ENCODE measurements at places on chromosomes 16 and 17. TPM values are rescaled to one million over a fixed set of nuclear protein-coding genes. Genes with fewer than 3 reads are reported as not detected.

The TMEM98 gene
- total RNA-seq, result 87.1 TPM

The LPO gene
- total RNA-seq, result not detected

The ABCA10 gene
- 3.2 TPM for total RNA-seq

The TP53TG3C gene
- not detected for total RNA-seq

The DNAH3 gene
- not detected for total RNA-seq

The ZNF469 gene
- total RNA-seq, result 11.3 TPM

- no peak overlapping the region for H3K27ac ChIP-seq
- H3K4me3 ChIP-seq, result no peak overlapping the region
- DNase-seq, result no peak
- H3K4me1 ChIP-seq, result no peaks in the 10 kb centered on the region
- H3K27me3 ChIP-seq, result no peaks in the 10 kb centered on the region
Observed at GRCh38 chr16:16996827-16997226, 473.9 kb downstream of the XYLT1 start.

DNA sequence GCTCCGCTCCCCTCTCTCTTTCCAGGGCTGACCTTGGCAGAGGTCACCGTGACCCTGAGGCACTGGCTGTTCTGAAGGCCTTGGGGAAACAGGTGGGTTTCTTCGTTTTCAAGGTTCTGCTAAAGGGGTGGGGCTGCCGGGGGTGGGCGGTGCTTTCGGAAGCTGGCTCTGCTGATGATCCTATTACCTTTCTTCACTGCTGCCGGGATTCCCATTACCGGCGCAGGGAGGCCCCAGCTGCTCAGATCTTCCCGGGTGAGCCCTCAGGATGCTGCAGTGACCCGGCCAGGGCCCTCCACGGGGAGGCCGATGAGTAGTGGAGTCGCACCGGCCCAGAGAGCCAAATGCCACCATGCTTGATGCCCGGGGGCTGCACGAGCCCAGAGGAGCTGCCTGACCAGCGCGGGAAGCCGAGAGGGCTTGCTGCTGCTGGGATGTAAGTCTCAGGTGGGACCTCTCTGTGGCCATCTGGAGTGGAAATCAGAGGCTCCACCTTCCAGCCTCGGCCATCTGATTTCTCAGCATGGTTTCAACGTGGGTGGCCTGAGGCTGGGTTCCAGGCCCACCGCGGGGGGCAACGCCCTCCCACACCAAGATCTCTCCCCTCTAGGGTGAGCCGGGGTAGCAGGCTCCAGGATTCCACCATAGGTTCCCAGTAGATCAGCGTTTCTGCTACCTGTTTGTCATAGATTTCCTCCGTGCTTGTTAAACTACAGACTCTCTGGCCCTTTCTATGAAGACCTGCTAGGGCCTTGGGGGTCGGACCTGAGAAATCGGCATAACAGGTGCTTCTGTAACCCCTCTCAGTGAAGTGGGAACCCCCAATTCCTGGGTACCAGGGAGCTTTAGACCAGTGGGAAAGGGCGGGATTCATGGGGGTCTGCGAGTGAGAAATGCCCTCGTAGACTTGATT lies 21.6 kb upstream of the ADCY7 start:
- H3K4me1 ChIP-seq, result no peaks in the 10 kb centered on the region
- no peaks in the 10 kb centered on the region for H3K27me3 ChIP-seq
- no peak overlapping the region for H3K27ac ChIP-seq
- no peaks in the 10 kb centered on the region for H3K36me3 ChIP-seq
- no peak for DNase-seq
- H3K4me3 ChIP-seq, result peak overlapping the region; percentile 76

GRCh38 chr17:9549215-9549614 lies 26.4 kb downstream of the STX8 start:
- no peak overlapping the region for H3K27ac ChIP-seq
- no peaks in the 10 kb centered on the region for H3K36me3 ChIP-seq
- H3K4me1 ChIP-seq, result no peaks in the 10 kb centered on the region
- no peak overlapping the region for H3K4me3 ChIP-seq
- H3K27me3 ChIP-seq, result no peaks in the 10 kb centered on the region
- DNase-seq, result no peak

- peaks cover 6% of the 10 kb centered on the region for H3K27me3 ChIP-seq
- no peak for DNase-seq
- no peaks in the 10 kb centered on the region for H3K4me1 ChIP-seq
- H3K4me3 ChIP-seq, result no peak overlapping the region
- H3K36me3 ChIP-seq, result no peaks in the 10 kb centered on the region
- no peak overlapping the region for H3K27ac ChIP-seq
Observed at GRCh38 chr16:29893553-29893952, 5.8 kb downstream of the SEZ6L2 start.

DNA sequence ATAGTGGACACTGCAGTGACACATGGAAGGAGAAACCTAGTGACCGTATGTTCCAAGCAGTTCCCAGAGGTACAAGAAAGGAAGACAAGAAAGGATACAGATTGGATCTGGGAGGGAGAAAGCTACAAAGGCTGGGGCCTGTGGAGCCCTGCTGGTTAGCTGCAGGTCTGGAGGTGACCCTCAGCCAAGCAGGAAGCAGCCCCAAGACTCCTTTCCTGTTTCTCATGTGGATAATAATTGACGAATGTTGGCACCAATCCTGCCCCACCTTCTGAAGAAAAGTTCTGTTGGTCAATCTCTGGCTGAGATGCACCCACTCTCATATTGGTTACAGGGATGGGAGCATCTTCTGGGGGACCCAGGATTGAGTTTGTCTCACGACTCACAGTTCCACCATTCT lies 99.8 kb downstream of the SHISA6 start:
- H3K27ac ChIP-seq, result no peak overlapping the region
- no peaks in the 10 kb centered on the region for H3K27me3 ChIP-seq
- no peaks in the 10 kb centered on the region for H3K4me1 ChIP-seq
- DNase-seq, result no peak
- no peak overlapping the region for H3K4me3 ChIP-seq

GRCh38 chr16:85418978-85419491 lies 194.1 kb upstream of the GSE1 start:
- H3K36me3 ChIP-seq, result no peaks in the 10 kb centered on the region
- H3K27ac ChIP-seq, result no peak overlapping the region
- H3K4me1 ChIP-seq, result peaks cover 8% of the 10 kb centered on the region
- no peak overlapping the region for H3K4me3 ChIP-seq
- no peaks in the 10 kb centered on the region for H3K27me3 ChIP-seq
- no peak for DNase-seq

DNA sequence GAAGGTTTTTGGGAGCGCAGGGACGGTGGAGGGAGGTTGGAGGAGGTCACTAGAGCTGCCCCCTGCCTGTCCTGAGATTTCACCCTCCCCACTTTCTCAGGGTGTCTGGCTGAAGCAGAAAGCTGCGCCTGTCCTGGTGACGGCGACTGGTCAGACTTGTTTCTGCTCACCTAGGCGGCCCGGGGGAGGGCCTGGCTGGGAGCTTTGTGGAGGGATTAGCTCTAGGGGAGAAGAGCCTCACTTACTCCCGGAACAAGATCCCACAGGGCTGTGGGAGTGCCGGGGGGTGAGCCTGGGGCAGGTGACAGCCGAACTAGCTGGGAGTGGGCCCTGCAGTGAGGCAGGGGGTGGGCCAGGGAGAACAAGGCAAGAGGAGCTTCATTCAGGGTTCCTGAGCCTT lies 11.5 kb downstream of the NHERF1 start:
- H3K4me3 ChIP-seq, result no peak overlapping the region
- no peaks in the 10 kb centered on the region for H3K27me3 ChIP-seq
- H3K27ac ChIP-seq, result no peak overlapping the region
- H3K4me1 ChIP-seq, result peaks cover 39% of the 10 kb centered on the region
- H3K36me3 ChIP-seq, result no peaks in the 10 kb centered on the region
- DNase-seq, result no peak

GRCh38 chr17:40307740-40308239 lies 1.2 kb upstream of the RARA start:
- no peak overlapping the region for H3K4me3 ChIP-seq
- H3K27me3 ChIP-seq, result no peaks in the 10 kb centered on the region
- H3K36me3 ChIP-seq, result no peaks in the 10 kb centered on the region
- no peak for DNase-seq

All from thoracic aorta (tissue), 2 donors.